ENCODE measurements at places on chromosomes 7 and 10.
A peak's percentile ranks its signal among the peaks of the same experiment; 100 is the strongest.

GRCh38 chr7:150938566-150938965 is 39.6 kb downstream of the KCNH2 start:
- no peak for DNase-seq

DNA sequence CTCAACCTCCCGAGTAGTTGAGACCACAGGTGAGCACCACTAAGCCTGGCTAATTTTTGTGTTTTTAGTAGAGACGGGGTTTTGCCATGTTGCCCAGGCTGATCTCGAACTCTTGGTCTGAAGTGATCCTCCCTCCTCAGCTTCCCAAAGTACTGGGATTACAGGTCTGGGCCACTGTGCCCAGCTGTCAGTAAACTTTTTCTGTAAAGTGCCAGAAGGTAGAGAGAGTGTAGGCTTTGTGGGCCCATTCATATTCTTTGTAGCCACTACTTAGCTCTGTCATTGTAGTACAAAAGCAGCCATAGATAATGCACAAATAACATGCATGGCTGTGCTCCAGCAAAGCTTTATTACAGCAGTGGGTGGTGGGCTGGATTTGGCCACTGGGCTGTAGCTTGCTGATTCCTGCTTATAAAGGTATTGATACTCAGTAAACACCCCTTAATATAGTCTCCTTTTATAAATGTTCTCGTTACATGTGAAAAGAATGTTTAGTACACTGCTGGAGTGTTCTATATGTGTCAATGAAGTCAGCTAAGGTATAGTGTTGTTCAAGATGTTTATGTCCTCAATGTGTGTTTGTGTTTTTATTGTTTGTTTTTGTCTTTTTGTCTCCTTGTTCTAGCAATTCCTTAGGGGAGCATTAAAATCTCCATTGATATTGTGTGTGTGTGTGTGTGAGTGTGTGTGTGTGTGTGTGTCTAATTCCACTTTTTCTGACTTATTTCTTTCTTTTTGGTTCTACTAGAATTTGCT is 644.7 kb upstream of the DPP6 start:
- DNase-seq, result no peak

GRCh38 chr10:5862360-5862961 is 27.2 kb downstream of the ANKRD16 start:
- no peak for DNase-seq

DNA sequence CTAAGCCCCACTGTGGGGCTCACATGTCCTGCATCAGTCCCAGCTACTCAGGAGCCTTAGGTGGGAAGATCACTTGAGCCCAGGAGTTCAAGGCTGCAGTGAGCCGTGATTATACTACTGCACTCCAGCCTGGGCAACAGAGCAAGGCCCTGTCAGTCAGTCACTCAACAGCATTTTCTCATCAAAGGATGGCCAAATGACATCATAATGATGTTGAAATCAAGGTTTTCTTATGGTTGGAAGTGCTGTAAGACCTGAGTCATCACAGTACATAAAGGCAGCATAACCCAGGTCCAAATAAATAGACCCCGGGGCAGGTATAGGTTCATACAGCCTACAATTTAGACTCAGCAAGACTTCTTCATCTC is 341.1 kb downstream of the PARD3 start:
- peak; percentile 13 for DNase-seq

DNA sequence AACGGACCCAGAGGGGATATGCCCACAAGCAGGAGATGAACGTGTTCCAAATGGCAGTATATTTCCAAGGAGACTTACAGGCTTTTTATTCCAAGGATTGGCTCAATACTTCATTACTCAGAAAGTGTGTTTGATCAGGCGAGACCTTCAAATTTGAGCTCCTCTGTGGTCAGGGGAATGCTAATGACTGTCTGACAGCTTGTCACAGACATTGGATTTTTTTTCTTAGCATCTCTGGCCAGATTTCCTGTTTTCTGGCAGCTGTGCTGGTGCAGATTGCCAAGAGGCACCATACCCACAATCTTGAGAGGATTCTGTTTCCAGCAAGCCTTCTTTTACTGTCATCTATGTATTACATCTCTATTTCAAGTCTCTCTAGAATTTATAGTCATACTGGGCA is 93.8 kb downstream of the C1GALT1 start:
- no peak for DNase-seq

- no peak for DNase-seq
These were observed 120.3 kb downstream of the ABLIM1 start for GRCh38 chr10:114537736-114538135.

GRCh38 chr7:132298790-132299189 is 277.5 kb downstream of the PLXNA4 start:
- peak; percentile 75 for DNase-seq

DNA sequence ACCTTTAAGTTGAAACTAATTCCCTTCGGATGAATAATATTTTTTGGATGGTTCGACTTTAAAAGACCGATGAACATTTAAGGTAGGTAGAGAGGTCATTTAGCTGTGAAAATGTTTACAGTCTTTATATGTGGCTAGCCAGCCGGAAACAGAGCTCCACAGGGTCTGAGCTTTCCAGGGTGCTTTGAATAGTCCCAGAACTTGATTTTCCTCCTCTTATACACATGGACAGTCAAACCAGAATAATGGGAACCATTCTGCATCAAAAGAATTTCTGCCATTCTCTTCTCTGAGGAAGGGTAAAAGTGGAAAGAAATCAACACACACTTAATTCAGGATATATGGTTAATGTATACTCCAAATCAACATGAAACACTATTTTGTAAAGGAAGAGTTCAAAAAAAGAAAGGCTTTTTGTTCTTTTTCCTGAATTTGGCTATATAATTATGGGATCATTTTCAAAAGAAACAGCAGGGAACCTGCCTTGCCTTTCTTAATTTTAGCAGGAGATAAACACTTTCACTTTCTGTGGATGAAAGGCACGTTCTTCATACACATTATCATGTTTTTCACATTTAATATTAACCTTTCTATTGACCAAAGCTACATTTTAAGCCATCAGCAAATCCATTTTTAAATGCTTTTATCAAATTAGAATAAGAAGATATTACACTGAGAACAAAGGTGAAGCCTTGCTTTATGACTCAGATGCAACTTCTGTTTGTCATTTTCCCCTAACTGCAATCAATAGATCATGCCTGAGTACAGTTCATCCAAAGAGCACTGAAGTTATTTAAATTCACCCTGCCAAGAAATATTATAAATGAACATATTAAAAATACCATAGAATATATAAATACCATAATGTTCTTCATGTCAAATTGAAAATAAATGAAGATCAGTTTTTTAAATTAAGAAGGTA is 307.3 kb downstream of the THSD7A start:
- no peak for DNase-seq

GRCh38 chr7:117279931-117280557 is 42.8 kb downstream of the WNT2 start:
- DNase-seq, result no peak

DNA sequence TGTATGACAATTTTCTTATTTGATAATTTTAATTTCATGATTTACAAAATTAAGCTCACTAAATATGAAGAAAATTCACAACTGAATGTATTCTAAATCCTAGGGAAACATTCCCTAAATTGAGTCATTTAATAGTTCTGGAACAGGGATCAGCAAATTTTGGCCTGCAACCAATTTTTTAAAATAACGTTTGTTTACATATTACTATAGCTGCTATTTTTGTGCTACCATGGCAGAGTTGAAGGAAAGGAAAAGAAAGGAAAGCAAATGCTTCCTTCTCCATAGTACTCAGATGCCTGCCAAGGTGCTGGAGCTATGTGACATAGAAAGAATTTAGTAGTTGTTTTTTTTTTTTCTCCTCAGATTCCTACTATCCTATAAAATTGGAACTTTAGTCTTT is 1307.7 kb upstream of the LRRTM3 start:
- peak; percentile 53 for DNase-seq

GRCh38 chr7:139317939-139318505 is 23.1 kb upstream of the FMC1 start:
- no peak for DNase-seq

GRCh38 chr10:77592510-77592909 is 45.1 kb downstream of the KCNMA1 start:
- no peak for DNase-seq

DNA sequence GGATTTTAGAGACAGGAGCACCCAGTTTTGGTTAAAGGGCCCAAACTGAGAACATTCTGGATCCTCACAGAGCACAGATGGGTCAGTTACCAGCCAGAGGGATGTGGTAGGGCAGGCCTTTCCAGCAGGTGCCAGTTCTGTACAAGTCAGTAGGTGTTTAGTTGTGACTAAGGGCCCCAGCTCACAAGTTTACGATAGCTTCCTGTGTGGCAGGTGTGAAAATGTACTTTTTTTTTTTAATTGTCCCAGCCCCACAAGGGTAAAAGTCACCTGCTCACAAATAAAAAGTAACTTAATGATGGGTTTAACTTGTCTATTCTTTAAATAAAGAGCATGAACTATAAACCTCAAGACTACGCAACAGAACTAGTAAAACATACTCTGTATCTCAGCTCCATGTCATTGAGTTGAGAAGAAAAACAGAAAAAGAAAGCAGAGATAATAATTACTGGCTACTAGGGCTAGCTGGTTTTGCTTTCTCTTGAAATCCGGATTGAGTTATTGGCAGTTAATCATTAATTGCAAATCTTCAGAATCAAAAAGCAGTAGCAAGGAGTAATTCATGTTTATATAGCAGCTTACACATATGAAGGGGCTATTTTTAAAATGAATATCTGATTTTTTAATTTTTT is 15.4 kb downstream of the NFE2L3 start:
- no peak for DNase-seq

- no peak for DNase-seq
These were observed 317.5 kb downstream of the WDR11 start for GRCh38 chr10:121168545-121169216.

DNA sequence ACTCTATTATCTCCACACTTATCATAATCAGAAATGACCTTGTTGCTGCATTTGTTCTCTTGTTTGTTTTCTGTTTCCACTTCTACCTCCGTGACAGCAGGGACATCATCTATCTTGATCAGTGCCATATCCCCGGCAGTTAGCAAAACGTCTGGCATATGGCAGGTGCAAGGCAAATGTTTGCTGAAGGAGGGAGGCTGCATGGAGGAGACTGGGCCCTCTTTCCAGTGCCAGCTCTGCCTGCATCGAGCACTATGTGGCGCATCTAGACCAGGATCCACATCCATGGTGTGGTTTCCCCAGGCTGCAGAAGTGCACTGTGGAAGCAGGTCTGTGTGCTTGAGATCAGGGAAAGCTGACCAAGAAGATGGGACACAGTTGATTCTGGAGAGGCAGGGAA is 181.2 kb downstream of the KCNMA1 start:
- no peak for DNase-seq

GRCh38 chr7:50211130-50212015 is 93.1 kb upstream of the IKZF1 start:
- DNase-seq, result no peak

GRCh38 chr7:5375925-5376324 is 47.7 kb downstream of the TNRC18 start:
- no peak for DNase-seq

GRCh38 chr7:82275342-82275741 is 168.2 kb downstream of the CACNA2D1 start:
- no peak for DNase-seq

GRCh38 chr7:108592646-108593201 is 23.1 kb downstream of the DNAJB9 start:
- peak; percentile 25 for DNase-seq

DNA sequence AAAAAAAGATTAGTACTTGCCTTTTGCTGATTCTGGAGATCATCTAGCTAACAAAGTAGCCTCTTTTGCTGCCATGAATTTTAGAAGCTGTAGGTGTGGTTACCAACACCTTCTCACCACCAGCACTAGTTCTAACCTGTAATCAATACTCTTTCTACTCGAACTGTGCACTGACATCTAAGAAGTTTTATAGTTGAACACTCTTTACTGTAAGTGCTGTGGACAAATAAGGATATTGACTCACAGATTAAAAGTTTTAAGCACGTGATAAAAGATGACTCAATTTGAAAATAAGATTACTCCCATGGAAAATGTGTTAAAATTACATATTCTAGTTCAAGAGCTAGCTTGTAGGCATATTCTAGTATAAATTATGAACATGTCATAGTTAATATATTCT is 89.9 kb downstream of the REEP3 start:
- peak; percentile 59 for DNase-seq

DNA sequence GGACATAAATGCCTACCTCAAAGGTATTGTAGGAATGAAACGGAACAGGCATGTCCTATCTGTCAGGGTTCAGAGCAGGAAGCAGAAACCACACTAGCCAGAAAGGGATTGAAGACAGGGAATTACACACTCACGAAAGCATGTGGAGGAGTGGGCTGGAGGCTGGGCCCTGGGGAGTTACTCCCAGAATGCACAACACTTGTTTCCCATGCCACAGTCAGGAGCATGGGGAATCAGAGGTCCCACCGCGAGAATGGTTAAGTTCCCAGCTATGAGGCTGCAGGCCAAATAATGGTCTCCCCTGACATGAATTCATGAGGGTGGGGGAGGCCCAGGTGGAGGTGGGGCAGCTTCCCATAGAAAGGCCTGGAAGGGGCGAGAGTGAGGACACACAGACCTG is 212.7 kb downstream of the HERPUD2 start:
- no peak for DNase-seq

DNA sequence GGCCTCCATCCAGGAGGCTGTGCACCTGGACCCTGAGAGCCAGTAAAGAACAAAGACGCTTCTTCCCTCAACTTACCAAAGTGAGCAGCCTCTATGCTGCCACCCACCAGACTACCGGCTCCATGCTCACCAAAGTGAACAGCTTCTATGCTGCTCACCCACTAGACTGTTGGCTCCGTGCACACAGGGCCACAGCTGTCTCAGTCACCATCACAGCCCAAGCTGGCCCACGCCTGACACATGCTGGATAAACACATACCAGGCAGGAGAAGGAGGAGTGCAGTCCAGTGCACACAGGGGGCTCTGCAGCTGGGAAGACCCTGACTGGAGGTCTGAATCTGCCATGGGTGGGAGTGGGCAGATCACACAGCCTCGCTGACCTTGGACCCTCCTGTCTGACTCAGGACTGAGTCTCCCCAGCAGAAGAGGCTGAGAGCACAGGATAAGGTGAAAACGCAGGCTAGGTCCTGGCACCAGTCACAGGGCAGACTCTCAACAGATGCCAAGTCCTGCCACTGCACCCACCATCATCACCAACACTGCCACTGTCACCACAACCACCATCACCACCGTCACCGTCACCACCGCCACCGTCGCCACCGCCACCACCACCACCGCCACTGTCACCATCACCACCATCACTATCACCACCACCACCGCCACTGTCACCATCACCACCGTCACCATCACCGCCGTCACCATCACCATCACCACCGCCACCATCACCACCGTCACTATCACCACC is 130.9 kb downstream of the MAD1L1 start:
- DNase-seq, result no peak

- DNase-seq, result no peak
These were observed 134.2 kb downstream of the ELAPOR2 start for GRCh38 chr7:86925221-86925620.

- DNase-seq, result no peak
These were observed 103.8 kb downstream of the POLL start for GRCh38 chr10:101484175-101484745.

GRCh38 chr7:137169282-137169698 is 174.2 kb downstream of the PTN start:
- DNase-seq, result peak; percentile 77

DNA sequence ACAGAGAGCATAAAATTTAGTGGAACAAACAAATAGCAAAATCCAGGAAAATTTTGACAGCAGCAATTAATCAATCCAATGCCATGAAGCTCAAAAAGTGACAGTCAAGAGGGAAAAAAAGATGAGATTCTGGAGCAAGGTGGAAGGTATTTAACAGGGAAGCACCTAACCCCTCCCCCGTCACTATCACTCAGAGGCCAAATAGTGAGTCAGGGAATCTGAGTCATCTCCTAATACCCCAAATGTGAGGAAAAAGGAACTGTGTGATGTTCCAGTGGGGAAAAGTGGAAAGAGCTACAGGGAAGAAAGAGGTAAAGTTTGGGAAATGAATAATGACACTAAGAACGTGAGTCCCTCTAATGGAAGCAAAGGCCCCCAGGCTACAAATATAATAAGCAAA is 113.2 kb upstream of the PHF14 start:
- no peak for DNase-seq

Data from fibroblast of skin of scalp (primary cell).